ENCODE measurements at places on chromosomes 7 and 10.

DNA sequence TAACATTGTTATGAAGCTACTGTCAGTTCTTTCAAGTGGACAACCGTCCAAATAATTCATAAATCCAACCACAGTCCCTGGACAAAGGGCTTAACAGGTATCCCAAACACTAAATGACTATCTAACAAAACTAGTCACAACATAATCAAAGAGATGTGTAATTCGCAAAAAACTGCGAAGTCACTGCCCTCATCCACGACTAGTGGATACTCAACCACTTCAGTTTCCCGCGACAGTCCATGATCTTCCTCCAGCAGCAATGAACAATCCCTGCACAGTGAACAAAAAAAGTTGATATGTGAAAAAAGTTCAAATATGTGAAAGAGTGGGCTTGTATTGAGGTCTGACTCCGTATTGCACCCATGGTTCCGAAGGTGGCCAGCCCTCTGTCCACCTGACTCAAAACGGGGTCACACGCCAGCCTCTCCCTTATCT is 287 bp downstream of the DCLRE1A start:
- no peak for DNase-seq

GRCh38 chr7:17136126-17136525 is 162.3 kb upstream of the AHR start:
- DNase-seq, result no peak

DNA sequence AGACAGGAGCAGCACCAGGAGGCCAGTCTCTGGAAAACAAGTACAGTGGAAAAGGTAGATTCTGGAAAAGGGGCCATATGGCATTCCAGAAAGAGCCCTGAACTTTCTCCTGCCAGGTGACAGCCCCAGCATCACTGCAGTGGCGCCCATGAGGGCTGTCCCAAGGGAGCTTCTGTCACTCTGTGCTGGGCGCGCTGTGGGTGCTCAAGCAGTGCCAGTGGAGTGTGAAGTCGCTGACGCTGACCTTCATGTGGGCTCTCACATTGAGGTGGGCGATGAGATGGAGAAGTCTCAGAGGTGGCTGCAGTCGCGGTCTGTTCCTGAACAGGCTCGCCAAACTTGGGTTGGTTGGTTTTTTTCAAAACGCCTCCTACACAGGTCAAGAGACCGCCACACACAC is 38.2 kb downstream of the FKBP6 start:
- DNase-seq, result no peak

- no peak for DNase-seq
Measured at GRCh38 chr7:133646472-133647315, 393.8 kb downstream of the EXOC4 start.

DNA sequence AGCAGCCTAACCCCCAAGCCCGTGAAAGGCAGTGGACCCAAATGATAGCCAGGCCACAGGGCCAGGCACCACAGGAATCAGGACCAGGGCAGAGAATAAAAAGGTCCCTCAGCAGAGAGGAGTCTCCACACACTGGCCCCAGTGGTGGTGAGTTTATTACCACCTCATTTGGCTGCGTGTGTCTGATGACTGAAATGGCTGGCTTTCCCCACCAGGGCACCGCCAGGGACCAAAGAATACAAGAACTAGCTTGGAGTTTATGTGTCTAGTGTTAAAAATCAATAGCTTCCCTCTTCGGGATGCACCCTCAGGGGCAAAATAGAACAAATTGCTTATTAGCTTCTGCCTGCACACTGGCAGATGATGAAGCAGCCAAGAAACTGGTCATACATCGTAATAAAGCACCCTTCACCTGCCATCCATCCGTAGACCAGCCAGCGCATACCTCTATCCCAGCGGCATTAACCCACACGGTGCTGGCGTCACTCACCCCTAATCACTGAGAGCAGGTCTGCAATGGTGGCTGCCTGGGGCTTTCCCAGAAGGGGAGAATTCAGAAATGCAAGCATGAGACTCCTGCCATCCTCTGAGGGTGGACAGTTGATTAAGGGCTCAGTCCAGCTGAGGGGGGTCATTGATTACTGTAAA is 223.7 kb upstream of the ZMIZ1 start:
- DNase-seq, result no peak

GRCh38 chr7:2468227-2468626 is 8.0 kb downstream of the GRIFIN start:
- no peak for DNase-seq

DNA sequence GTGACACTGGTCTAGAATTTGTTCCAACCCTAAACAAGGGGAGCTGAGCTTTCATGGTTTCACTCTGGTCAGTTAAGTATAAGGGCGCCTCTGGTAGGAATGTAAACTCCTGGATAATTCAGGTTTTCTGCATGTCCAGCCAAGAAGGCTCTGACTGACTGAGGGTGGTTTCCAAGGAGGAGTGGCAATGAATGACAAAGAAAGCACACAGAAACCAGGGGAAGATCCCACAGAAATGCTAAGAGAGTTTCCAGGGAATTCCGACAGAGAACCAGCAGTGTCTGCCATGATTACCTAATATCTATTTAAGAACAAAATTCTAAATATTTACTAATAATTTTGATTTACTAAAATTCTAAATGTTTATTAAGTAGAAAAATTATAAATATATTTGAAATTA is 27.3 kb upstream of the NRG3 start:
- DNase-seq, result no peak

- DNase-seq, result no peak
Measured at GRCh38 chr7:75977743-75978142, 16.7 kb downstream of the TMEM120A start.

- no peak for DNase-seq
Measured at GRCh38 chr7:106246902-106247711, 37.7 kb downstream of the NAMPT start.

DNA sequence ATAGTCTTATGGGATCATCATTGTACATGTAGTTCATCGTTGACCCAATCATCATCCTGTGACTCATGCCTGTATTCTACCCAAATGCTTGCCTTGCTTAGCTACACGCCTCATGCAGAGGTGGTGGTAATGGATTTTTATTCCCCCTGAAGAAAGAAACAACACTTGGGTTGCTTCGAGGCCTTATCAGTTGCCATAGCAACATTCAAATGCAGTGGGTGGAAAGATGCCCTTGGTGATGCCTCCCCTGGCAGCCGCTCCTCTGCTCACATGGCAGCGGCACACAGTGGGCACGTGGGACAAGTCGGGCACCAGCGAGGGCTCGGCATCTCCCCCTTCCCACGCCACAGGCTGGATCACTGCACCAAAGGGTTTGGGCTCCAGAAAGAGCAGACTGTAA is 54.0 kb upstream of the NMT2 start:
- DNase-seq, result no peak

DNA sequence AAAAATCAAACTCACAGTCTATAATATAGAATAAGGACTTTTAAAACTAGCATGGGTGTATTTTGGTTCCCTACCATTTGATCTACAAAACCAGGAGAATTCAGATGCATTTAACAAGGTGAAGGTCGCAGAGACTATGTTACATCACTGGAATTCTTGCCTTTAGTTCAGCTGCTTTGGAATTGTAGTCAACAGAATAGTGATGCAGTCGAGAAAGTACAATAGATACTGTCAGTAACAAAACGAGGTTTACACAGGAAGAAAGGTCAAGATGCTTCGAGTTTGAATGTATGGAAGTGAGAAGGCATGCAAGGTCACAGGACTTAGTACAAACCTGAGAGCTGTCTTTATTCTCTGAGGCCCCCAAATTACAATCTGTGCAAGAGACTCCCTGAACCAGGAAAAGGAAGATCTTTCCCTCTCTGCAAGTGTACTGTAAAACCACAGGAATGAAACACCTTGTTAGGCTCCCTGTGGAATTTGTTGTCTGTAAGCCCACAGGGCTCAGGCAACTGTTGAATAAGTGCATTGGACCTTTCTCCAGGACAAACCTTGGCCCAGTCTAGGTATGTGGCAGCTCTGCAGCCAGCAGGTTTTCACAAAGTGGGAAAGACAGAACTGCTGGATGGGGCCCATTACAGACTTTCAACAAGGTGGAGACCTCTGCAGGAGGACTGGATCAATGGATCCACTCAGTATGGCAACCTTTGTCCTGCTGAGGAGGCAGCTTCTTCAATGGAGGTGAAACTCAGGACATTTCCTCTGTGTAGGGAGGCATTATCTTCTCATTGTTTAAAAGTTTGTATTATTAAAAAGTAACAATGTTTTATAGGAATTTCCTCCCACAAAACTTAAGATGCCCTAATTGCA is 101.1 kb upstream of the GSDME start:
- no peak for DNase-seq

DNA sequence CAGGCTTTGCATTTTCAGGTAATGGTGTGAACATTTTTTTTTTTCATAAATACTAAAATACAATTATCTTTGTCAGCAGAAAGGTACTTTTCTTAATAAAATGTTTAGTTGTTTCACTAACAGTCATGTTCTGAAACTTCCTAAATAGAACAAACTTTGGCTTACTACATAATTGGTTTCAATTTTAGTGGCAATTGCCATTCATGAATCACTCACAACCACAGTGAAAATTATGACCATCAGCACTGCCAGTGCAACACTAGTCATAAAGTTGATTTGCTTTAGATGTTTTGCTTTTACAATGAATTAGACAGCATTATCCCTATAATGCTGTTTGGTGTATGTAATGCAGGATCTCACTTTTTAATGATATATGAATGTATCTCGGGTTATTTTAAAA is 297.6 kb upstream of the PLXDC2 start:
- no peak for DNase-seq

GRCh38 chr7:27551803-27552400 is 110.8 kb downstream of the HIBADH start:
- no peak for DNase-seq

GRCh38 chr7:121274467-121274866 is 54.3 kb upstream of the WNT16 start:
- DNase-seq, result no peak

- DNase-seq, result no peak
Measured at GRCh38 chr7:24119852-24120251, 164.1 kb upstream of the NPY start.

DNA sequence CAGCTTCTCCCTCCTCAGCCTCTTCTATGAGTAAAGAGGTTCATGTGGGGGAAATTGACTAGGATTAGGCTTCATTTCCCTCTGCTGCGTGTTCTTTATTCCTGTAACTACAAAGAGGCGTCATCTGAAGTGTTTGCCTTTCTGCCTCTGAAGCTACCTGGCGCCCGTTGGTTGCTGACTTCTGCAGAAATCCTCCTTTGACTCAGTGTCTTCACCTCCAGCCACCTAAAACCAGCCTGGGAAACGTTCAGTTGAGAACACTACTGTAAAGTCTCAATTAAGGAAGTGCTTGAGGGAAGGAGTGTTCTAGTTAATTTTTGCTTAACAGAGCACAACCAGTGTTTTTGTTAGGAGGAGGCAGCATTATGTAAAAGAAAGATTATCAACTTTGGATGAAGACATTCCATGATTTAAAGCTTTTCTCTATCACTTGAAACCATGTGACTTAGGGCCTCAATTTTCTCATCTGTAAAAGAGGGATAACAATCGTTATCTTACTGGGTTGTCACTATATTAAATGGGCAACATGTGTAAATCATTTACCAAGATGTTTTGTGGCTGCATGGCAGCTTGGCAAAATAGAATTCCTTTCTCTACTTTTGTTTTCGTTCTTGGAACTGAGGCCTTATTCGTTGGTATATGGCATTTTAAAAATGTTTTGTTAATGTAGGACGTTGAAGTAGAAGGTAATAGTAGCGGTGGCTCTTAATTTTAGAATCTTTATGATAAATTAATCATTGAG is 642.9 kb downstream of the SDK1 start:
- DNase-seq, result no peak

DNA sequence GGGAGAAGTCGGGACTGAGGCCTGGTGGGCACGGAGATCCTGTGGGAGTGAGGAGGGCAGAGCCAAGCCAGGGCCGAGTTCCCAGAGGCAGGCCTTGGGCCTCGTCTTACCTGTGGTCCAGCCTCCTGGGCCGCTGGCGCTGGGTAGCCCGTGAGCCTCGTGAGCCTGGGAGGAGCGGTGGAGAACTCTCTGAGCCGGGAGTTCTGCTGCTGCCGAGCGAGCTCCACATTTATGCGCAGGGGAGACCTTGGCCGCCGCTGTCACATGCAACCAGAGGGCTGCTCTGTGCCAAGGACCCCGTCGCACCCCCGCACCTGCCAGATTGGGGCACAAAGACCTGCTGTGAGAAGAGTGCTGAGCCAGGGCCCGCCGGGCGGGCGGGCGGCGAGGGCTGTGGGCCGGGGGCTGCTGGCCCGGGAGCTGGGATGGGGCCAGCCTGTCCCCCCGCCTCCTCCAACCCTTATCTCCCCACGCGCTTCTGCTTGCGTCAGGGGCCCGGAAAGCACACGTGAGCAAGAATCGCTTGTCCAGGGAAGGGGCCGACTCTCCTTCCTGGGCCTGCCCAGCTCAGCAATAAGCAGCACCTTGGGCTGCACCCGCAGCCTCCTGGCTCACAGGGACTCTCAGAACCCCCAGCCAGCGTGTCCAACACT is 10.2 kb downstream of the VENTX start:
- no peak for DNase-seq

DNA sequence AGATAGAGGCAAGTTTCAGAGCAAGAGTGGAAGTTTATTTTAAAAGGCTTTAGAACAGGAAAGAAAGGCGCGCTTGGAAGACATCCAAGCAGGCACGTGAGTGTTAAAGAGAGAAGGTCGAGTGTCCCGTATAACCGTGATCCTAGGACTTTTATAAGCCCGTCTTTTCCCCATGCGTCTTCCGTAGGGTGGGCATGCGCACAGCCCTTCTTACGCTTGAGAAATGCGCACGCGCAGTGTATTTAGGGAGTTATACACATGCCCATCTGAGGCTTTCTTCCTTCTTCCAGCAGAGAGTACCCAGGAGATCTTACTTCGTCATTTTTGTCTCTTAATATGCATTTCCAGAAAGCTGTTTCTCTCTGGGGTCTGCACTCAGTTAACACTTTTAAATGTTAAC is 52.4 kb downstream of the CALD1 start:
- DNase-seq, result no peak

GRCh38 chr10:109933984-109934565 is 10.8 kb upstream of the XPNPEP1 start:
- DNase-seq, result peak; percentile 19

DNA sequence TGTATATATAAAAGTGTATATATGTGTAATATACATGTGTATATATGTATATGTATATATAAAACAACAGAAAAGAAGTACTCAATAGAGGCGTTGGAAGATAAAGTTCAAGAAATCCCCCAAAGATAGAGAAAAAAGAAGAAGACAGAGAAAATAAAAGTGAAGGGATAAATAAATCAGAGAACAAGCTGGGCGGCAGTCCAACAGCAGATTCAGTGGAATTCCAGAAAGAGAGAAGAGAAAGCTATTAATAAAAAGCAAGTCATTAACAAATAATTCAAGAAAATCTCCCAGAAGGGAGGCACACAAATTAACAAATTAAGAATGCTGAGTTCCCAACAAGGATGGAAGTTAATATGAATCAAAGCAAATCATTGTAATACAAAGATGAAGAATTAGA is 59.3 kb upstream of the RNF148 start:
- DNase-seq, result no peak

Measured in stimulated activated CD8-positive, alpha-beta memory T cell treated with anti-CD3 and anti-CD28 coated beads, Interleukin-4, amount 100 ng/mL, for 1 hour (primary cell).